NCI-H1436 treated with DMSO at 0.1 percent for 48 hours (cell line): ENCODE measurements at places on chromosomes 2 and 18.
A peak's percentile ranks its signal among the peaks of the same experiment; 100 is the strongest.

GRCh38 chr2:20561637-20562454 lies 89.1 kb downstream of the HS1BP3 start:
- DNase-seq: no peak

DNA sequence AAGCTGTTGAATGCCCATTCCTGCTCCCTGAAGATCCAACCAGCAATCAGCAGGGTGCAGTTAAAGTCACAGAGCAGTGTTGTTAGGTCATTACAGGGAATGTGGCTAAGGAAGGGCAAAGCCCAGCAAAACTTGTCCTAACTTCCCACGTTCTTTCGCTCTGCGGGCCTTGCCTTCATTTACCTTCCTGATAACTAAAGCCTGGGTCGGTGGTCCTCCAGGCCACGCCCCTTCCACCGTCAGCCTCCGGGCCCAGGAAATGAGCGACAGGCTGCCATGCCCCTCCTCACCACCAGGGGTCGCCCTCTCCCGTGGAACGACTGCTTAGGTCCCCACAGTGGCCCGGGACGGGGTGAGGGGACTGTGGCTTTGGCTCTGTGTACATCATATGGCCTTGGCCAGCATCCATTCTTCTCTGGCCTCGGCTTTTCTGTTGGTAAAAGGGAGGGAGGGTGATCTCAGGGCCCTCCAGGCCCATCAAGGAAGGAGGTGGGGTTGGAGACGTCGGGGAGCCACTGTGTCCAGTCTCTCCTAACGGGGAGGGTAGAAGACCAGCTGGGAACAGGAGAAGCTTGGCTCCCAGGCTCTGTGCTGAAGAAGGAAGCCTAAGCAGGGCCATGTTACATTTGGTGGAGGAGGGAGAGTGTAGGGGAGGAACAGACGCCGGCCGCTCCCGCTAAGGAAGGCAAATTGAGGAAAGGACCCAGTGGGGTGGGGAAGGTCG lies 2.2 kb downstream of the SH2D6 start:
- DNase-seq: peak; percentile 38

- no peak for DNase-seq
These were observed 17.2 kb downstream of the MAL start for GRCh38 chr2:95042472-95043271.

DNA sequence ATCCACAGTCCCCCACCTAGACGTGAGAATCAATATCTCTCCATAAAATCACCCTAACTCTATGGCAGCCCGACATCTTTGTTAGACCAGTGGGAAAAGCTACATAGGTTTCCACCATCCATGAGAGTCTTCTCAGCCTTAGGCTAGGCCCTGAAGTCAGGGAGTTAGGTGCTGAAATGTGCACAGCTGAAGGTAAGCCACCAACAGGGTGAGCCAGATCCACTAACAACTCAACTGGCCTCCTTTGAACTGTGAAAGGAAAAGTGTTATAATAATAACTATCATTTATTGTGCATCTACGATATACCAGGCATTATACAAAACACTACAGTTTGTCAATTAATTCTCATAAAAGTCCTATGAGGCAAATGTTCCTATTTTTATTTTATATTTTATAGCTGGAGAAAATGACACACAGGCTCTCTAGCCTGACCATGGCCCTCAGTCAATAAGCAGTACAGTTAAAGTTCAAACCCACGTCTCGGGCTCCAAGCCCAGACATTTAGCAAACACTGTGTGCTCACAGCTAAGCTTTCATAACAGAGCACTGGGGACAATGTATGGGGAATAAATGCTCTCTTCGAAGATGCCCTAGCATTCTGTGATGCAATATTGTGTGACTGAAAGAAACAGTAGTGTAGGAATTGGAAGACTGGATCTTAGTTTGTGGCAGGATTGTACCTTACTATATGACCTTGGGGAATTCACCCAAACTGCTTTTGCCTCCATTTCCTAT lies 11.2 kb upstream of the CYP27C1 start:
- DNase-seq: no peak

DNA sequence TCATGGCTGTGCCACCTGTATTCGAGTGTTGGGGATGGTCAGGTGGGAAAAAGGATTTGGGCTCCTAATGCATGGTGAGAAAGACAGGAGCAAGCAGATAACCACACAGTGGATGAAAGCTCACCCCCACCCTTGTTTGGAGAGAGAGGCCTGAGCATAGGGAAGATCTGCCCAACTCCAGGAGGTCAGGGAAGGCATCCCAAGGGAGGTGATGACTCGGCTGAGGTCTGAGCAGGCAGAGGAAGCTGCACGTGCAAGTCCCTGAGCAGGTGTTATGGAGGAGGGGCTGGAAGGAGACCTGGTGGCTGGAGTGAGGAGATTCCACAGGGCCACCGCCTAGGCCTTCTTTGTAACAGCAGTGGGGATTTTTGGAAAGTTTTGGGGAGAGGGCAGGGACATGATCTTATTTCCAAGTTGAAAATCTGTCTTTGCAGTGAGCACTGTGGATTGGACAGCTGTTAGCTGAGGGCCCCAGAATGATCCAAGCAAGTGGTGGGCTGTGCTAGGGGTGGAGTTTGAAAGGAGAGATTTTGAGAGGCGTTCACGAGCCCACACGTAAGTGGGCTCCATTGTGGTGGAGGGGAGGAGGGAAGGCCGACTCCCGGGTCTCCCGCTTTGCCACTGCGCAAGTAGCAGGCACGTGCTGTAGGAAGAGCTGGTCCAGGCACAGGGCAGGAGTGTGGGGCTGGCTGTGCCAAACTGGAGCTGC lies 228.5 kb downstream of the GLI2 start:
- no peak for DNase-seq

GRCh38 chr2:46983065-46983801 lies 67.6 kb upstream of the MCFD2 start:
- DNase-seq: no peak

DNA sequence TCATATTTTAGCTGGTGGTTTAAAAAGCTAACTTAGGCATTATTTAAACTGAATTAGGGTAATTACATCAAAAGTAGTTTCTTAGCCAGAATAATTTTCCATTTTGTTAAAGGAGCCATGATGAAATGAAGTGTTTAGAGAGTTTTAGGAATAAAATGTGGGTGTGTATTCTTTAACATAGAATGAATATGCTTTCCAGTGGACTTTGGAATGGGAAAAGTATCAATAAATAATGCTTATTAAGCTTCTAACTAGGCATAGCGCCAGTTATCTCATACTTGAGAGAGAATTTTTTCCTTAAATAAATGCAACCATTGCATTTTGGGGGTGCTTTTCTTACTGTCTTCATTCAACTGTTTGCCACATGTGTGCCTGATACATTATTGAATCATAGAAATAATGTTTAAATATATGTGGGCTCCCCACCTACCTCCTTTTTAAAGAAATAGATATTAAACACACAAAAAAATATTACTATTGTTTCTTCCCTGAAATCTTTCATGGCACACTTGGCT lies 90.4 kb downstream of the CAMKMT start:
- no peak for DNase-seq

- DNase-seq: no peak
These were observed 24.3 kb upstream of the STAT1 start for GRCh38 chr2:191038241-191038725.

- DNase-seq: no peak
These were observed 86.4 kb upstream of the HK2 start for GRCh38 chr2:74747411-74748080.

DNA sequence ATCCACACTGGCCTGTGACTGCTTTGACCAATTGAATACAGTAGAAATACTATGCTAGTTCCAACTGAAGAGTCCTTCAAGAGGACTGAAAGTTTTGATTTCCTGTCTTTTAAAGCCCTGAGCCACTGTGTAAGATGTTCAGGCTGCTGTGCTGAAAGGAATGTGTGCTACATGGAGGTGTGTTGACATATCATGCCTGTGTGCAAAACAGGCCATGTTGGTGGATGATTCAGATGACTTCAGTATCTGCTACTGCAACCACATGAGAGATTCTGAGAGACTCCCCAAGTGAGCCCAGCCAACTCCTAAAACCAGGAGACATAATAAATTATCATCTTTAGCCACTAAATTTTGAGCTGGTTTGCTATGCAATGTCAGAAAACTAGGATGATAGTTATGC lies 662.9 kb downstream of the ZEB2 start:
- DNase-seq: no peak

DNA sequence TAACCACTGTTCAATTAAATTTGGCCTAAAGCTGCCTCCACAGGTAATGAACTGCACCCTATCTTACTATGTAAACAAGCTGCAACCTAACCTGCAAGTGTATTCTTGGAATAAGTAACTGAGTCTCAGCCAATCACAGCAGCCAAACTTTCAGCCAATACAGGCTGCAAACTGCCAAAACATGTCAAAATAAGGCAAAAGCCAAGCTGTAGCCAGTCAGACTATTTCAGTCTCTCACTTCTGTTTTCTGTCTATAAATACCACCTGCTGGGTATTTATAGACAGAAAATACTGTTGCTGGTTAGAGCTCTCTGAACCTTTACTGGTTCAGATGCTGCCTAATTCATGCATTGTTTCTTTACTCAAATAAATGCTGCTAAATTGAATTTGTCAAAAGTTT lies 14.3 kb downstream of the C2orf76 start:
- DNase-seq: no peak

DNA sequence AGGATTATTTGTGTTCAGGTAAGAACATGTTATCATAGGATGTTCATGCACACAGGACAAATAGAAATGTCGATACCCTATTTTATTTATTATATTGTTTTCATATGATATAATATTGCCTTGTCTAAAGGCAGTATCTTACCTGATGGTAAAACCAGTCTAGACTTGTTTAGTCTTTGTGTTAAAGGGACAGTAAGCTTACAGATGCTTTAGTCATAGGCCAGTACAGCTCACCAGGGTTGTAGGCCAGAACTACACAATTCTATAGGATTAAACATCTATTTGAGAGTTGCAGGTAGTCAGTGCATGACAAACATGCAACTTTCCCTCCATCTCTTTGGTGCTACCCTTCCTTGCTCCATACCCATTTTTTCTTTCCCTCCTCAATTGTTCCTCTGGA lies 158.5 kb downstream of the GALNT3 start:
- no peak for DNase-seq

DNA sequence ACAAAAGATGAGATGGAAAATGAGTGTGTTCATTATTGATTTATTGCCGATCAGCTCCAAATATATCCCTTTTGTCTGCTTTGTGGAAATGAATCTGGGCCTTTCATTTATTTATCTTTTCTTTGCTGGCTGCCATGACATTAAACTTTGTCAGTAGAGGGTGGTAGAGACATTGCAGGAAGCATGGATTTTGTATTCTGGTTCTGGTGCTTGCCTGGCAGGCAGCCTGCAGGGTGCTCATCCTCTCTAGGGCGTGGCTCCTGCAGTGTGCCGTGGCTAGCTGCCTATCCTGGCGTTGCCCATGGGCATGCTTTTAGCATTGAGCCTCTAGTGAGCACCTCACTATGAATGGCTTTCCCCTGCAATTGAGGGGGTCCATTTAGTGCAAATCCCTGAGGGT lies 593.1 kb downstream of the RNF144A start:
- no peak for DNase-seq

DNA sequence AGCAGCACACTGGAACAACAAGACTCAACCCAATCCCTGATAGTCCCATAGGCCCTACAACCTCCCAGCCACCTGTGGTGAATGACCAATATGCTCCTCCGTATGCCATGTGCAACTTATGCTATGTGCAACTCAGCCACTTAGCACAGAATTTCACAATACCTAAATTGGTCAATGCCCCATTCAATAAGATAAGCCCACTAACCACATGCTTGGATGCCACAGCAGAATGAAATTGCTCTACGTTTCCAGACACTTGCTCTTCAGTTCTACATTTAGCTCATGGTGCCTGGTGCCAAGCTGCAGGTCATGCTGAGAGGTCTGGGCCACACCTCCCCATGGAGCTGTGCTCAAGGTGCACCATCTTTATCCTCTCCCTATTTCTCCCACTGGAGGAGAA lies 159.8 kb downstream of the EN1 start:
- DNase-seq: no peak

GRCh38 chr2:26139269-26140183 lies 33.4 kb upstream of the GAREM2 start:
- no peak for DNase-seq

DNA sequence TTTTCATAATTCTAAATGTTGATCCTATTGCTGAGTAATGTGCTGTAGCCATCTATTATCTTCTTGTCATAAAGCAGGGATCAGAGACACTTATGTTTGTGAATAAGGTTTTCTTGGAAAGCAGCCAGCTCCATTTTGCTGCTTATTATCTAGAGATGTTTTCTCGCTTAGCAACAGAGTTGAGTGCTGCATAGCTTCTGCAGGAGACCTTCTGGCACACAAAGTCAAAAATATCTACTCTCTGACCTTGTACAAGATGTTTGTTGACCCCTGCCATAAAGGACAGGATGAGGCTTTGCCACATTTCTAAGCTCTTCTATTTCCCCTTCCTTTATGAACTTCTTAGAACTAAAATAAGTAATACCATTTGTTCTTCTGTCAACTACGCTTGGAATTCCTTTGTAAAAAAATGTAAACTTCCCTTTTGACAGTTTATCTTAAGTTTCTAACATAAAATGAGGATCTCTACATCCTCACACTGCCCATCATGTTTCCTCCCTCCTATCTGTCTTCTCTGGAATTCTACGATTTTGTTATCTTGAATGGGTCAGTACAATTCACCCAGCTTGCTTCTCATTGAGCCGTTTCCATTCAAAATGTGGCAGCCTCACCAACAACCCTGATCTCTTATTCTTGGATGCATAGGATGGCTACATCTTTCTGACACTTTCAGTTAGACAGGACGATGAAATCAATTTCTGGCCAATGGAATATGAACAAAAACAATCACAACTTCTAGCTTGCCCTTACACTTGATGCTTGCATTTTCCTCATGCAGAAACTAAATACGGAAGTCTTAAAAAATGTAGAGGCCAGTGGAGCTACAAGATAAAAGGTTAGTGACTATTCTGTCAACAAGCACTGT lies 1377.0 kb downstream of the SUCLG1 start:
- no peak for DNase-seq

DNA sequence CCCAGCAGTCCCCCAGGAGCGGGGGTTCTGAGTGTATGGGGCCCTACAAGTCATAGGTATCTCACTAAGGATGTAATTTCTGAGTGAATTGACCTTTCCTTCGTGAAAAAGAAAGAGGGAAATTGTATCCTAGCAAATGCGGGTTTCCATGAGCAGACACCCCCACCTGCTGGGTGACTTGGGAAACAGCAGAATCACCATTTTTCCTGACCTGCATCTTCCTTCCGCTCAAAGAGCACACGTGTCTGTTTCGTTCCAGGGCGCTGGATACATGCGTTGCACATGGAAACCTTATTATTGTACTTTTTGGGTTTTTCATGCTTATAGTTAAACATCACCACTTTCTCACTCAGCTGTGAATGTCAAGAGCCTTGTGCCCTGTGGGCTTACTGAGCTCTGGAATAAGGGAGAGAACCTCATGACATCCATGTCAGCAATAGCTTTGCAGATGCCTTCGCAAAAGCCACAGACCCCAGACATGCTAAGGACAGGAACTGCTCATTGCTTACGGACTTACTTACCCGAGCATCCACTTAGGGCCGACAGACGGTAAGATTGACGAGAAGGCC lies 132.8 kb downstream of the TPO start:
- no peak for DNase-seq

- DNase-seq: no peak
These were observed 118.0 kb downstream of the KCNE4 start for GRCh38 chr2:223169830-223170605.
